ENCODE measurements at places on chromosomes 11 and 22. TPM values are rescaled to one million over a fixed set of nuclear protein-coding genes. Genes with fewer than 3 reads are reported as not detected.
A peak's percentile ranks its signal among the peaks of the same experiment; 100 is the strongest.

DNA sequence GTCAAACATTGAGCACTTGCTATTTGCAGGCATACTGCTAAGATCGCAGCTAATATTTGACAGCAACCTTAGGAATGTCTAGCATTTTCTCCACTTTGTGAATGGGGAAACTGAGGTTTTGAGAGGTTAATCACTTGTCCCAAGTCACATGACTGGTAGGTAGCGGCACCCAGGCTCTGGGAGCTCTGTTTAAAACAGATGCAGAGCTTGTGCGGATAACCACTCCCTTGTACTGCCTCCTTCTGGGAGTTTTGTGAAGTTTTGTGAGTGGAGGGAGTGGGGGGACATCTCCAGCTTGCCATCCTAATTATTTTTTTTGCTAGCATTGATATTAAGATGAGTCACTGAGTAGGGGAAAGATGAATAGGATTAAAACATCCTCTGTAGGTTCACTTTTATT, 134.7 kb downstream of the GRIK4 start:
- DNase-seq: no peak

- no peak for DNase-seq
Measured at GRCh38 chr22:50236731-50237409, 8.0 kb downstream of the TUBGCP6 start.

- DNase-seq: peak; percentile 77
Measured at GRCh38 chr22:36781656-36782627, 6.0 kb upstream of the IFT27 start.

DNA sequence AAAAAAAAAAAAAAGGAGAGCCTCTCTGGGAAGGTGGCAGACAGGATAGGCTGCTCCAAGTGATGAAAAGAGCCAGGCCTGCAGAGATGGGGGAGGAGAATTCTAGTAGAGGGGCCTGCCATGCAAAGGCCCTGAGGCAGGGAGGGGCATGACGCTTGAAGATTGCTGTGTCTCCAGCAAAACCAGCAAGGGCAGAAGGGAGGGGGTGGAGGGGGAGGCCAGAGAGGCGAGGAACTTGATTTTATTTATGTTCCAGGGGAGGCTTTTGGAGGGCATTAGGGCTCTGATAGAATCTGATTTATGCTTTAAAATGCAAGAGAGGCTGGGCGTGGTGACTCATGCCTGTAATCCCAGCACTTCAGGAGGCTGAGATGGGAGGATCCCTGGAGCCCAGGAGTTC, 16.7 kb upstream of the PACSIN2 start:
- DNase-seq: peak; percentile 53

DNA sequence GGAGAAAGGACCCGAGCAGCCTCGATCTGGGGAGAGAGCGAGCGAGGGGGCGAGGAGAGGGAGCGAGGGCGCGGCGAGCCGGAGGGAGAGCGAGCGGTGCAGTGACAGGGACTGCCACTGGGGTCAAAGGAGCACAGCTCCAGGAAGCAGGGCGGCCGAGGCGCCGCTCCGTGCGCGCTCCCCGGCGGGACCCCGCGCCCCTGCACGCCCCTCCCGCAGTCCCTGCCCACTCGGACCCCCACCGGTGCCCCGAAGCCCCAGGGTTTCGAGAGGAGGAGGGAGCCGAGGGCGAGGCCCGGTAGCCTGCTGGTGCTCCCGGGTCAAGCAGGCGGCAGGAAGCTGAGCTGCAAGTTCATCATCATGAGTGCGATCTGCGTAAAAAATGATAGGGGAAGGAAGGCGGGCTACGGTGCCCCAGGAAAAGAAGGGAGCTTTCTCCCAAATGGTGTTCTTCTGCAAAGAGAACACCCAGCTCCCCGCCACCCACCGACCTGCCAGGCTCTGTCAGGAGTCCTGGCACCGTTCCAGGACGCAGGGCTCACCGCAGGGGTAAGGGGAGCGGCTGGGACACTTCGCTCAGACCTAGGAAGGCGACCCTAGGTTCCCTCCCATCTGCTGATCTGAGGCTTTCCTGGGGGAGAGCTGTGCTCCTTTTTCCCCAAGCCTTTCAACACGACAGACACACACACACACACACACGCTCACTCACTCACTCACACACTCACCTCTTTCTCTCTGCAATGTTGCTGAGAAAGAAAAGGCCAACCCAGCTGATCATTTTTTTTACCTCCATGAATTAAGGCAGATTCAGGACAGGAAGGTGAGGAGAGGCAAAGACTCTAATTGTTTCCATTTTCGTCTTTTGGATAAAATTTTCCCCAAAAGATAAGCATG, at the start of gene MPPED2:
Gene MPPED2 (minus strand): TSS at position 103 of the 894 bp plus-strand sequence. CDS start 5,980 bp downstream, outside the sequence.
- DNase-seq: no peak

DNA sequence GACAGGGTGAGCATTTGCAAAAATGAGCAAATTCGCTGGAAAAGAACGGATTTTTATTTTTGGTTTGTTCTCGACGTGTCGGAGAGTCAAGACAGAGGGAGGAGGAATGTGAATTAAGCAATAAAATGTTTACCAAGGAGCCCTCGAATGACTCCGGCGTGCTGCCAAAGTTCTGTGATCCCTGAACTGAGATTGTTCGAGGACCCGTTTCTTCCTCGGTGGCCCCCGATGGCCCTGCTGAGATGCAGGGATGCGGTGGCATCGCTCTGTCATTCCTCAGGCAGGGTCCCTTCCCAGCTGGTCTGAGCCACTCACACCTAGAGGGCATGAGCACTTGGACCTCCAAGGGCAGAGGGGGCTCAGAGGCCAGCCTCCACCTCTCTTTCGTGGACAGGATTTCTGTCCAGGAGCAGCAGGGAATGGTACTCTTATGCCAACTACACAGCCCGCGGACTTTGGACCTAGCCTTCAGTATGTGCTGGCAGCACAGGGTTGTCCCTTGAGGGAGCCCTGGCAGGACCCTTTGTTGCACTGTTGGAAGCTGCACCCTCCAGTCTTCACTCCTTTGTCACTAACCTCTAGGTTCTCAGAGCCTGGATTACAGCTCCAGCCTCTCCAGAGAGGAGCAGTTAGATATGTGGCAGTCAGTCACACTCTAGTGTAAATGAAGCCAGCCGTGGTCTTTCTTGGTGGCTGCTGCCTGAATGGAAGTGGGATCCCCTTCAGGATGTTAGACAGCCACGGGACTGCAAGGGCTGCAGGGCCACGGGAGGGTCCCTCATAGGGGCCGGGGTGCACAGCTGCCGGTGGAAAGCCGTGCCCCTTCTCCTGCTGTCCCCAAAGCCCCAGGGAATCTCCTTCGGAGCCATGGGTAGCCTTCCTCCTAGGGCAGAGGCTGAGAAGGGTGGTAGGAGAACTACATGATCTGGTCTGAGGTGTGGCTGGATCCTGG, 109.4 kb upstream of the ANO1 start:
- no peak for DNase-seq

DNA sequence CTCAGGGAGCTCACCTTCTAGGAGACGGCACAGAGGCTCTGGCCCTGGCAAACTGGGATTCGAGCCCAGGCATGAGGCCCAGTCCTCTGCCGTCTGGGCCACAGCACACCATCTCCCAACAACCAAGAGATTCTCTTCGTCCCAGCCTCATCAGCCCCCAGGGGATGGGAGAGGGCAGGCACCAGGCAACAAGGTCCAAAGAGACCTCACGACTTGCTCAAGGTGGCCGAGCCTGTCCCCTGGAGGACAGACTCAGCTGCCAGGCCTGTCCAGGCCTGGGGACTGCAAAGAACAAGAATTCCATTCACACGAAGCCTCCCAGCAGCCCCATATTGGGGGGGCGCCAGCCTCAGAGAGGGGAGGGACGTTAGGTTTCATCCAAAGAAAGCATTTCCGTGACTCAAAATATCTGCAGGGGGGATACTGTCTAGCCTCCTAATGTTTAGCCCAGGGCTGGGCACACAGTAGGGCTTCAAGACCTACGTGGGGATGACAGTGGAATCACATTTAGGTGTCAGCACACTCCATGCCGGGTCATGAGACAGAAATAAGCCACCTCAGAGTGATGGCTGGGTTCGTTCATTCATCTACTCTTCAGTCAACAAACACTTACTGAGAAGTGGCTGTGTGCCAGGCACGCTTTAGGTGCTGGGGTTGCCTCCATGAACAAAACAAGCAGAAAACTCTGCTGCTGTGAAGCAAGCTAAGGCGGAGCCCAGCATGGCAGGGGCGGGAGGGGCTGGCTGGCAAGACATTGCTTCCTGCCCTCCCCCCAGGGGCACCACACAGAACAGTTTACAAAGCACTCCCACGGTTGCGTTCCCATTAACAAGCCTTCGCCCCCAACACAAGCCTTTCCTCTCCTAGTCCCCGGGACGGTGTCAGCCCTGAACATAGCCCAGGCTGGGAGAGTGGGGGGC, 1.2 kb downstream of the CARNS1 start:
- peak; percentile 42 for DNase-seq

DNA sequence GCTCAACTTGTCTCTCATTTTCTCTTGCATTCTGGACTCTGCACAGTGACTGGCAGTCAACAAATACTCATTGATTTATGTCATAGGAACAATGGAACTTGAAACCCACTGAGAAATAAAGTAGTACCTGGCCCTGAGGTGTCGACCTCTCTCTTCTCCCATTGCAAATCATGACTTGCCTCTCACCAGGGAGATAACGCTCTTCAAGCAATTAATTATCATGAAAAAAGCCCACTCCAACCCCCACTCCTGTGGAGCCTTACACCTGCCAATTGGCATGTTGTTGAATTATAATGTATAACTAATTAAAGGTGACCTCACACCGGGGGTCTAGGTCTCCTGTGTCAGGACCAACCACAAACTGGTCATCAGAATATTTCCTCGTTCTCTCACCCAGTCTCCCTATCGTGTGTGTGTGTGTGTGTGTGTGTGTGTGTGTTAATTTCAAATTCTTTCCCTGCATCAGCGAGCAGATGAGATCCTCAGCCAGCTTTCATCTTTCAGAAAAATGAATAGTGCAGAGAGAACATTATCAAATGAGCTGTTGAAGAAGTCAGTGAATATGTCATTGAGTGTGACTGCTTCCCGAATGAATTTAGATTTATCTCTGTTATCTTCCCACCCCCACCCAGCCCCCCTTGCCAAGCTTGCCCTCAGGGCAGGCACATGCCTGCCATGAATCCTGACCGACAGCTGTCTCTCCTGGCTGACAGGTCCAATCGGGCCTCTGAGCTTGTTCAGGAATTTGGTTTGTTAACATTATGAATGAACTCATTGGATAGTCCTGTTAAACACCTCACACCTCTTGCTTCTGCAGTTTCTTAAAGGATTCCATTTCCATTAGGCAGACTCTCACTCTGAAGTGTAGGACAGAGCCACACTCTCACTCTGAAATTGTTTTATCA, 357.4 kb downstream of the INSC start:
- DNase-seq: no peak

DNA sequence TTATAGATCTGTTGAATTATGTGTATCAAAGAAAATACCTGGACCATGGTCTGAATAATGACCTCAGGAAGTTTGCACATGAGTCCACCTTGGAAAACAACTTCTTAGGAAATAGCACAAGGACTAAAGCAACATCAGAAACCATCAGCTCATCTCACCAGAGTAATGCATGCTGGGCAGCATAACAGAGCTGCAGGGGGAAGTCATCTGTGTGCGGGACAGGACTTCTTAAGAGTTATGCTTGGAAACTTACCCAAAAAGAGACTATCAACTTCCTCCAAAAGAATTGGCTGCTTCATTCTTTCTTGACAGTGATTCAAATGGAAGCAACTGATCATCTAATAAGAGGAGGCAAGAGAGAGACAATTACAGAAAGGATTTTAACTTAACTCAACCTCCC, 2.5 kb downstream of the OR56B4 start:
- DNase-seq: no peak

- no peak for DNase-seq
Measured at GRCh38 chr22:27073601-27074425, 416.4 kb downstream of the MIAT start.

DNA sequence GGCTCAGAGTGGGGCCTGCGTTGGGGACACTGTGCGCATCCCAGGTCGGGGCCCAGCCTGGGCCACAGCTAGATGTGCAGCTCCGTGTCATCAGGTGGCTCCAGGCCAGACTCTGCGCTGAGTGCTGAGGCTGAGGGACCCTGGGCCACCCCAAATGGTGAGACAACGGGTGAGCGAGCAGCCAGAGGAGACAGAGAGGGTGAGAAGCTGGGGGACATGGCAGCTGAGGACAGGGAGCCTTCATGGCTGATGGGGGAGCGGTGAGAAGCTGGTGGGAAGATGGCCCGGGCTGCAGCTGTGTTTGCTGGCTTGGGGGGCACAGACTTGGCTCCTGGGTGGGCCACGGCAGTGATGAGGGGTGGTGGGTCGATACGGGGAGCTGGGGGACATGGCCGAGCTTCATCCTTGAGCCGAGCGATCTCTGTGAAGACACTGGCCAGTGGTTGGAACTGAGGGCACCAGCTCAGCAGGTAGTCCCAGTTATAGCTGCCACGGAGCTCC, 2.5 kb upstream of the TPP1 start:
- DNase-seq: no peak

DNA sequence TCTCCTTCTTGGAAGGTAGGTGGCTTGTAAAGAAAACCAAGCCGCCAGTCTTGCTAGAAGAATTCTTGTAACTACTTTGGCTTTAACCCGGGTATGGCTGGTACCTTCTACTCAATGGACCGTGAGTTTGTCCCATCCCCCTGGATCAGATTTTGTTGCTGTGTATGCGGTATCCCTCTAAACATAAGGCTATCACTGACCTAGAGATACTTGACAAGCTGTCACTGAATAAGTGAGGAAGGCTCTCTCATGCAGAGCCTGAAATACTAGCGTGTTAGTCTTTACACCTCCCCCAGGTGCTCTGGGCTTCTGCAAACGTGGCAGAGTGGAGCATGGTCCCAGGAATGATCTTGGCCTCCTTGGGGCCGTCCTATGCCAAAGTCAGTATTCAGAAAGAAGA, 34.5 kb downstream of the GLB1L2 start:
- no peak for DNase-seq

DNA sequence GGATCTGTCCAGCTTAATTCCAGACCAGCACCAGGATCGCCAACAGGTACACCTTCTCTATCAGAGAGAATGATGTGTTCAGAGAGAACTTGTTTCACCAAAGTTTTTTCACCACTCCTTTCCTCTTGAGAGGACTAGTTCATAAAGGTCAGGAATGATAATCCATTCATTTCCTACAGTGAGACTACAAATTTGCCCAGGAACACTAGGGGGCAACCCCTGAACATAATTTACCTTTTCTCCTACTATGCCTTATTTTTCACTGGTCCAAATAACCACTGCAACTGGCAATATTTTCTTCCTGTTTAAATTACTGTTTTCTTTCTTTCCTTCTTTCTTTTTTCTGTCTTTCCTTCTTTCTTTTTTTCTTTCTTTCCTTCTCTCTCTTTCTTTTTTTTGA, 22.5 kb downstream of the CAVIN3 start:
- DNase-seq: peak; percentile 19

GRCh38 chr11:30861064-30861463, 274.9 kb upstream of the MPPED2 start:
- DNase-seq: no peak

DNA sequence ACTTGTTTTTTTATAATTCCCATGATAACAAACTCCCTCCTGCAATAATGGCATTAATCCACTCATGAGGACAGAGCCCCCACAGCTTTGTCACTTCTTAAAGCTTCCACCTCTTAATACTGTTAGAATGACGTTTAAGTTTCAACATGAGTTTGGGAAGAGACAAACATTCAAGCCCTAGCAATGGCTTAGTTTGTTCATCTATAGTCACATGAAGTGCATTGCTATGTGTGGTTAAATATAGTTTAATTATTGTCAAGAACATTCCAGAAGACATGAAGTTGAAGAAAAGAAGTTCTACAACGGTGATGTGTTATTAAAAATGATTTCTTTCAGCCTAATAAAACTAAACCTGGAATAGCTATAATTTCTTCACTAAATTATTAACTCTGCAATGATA, 30.6 kb downstream of the MMP7 start:
- DNase-seq: no peak

The PICK1 gene
- 6.5 TPM for total RNA-seq

The PACSIN3 gene
- total RNA-seq: 32.2 TPM

The GP1BB gene
- 8.5 TPM for total RNA-seq

The BAIAP2L2 gene
- not detected for total RNA-seq

The MSANTD4 gene
- 18.1 TPM for total RNA-seq
